ENCODE measurements at places on chromosomes 3 and 15.

- DNase-seq, result peak; percentile 11
Observed at GRCh38 chr15:58590926-58591325, 158.6 kb downstream of the ADAM10 start.

GRCh38 chr3:14319654-14320182, 82.7 kb upstream of the SLC6A6 start:
- DNase-seq, result peak; percentile 62

DNA sequence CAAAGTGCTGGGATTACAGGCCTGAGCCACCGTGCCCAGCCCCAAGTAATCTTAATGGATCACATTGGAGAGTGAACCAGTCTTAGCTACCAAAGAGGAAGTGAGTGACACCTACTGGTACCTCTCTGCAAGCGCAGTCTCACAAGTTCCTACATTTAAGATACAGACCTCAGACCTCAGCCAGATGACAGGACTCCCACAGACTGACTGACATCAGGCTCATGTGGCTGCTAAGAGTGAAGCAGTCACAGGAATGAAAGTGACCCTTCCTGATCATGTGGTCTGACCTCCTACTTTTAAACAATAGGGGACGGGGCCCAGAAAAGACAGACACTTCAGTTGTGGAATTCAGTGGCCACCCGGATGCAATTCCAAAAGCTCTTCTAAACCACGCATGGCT, 36.3 kb upstream of the GNB5 start:
- peak; percentile 66 for DNase-seq

DNA sequence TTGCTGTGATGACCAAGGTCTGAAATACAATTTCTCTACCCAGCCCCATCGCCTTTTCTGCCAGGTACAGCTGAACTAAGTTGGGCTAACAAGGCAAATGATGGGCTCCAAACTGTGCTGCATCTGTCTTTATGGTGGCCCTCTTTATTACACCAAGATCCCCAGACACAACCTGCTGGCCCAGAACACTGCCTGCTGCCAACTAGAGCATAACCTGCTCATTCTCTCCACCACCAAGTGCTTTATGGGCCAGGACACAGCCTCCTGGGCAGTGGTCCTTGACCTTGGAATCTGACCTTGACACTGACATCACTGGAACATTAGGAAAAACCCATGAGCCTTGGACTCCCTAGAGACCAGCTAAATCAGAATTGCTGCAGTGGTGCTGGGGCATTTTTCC, 3.3 kb downstream of the LINS1 start:
- no peak for DNase-seq

GRCh38 chr3:195212749-195213375, 58.1 kb downstream of the XXYLT1 start:
- DNase-seq, result no peak

GRCh38 chr3:123405021-123405420, 43.9 kb downstream of the ADCY5 start:
- peak; percentile 68 for DNase-seq

DNA sequence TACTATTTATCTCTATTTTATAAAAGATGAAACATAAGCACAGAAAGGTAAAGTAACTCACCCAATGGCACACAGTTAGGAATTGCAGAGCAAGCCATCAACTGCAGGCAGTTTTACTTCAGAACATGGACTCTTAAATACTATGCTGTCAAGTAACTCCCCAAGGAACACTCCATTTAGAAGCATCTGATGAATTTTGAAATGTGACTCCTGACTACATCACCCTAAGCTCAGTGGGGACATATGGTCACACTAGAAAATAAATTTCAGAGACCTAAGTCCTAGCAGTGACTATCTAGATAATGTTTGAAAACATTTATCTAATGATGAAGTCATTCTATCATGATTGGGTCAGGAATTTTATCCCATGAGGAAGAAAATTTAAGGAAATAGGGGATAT, 272.8 kb upstream of the ARRDC4 start:
- DNase-seq, result peak; percentile 27

DNA sequence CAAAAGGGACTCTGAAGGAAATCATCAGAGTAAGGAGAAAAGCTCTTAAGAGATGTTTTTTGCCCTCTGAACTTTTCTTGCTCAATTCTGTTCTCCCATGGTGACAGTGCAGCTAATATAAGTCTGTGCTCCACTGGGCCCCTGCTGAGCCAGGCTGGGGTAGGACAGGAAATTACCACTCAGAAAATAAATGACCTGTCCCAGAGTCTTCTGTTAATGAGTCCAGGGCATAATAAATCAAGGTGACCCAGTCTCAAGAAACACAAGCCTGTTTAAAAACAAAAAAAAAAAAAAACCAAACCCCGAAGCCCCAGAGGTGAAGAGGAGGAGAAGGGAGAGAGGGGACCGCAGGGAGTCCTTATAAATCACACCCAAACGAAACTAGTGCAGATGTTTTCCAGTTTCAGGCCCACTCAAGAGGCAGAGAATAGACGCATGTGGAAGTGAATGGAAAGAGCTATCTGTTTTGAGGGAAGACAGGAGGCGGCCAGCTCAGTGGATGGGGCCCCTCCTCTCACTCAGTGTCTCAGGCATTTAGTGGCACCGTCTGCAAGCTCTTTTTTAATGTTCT, 59.8 kb upstream of the BOC start:
- peak; percentile 16 for DNase-seq

DNA sequence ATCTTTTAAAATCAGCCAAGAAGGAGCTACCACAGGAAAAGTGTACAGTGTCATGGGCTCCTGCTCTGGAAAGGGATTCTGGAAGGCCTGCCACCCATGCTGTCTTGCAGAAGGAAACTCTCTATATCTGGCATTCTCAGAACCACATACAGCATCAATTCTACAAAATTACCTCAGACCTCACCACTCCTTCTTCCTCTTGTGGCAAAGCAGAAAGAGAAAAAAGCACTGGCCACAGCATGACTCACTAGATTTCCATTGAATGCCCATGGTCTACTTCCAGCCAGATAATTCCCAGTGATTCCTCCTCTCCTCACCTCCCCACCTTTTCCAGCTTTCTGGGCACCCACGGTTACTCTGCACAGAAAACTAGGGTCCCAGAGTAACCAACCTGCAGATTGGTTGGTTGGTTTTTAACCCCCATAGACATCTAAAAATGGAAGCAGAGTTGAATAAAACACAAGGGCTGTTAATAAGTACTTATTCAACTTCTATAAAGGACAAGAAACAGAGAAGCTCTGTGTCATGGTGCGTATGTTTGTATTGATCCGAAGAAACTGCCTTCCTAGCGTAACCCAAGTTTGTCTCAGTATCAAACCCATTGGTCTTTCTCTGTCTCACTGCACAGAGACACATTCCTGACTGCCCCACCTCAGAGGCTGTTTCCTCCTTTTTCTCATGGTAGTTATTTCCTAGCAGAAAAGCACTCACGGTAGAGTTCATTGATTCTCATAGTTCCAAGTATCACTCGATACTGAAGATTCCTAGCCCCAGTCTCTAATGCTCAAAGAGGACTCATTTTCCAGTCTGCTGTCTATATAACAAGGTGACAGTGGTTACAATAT, 67.7 kb downstream of the LDHAL6B start:
- no peak for DNase-seq

DNA sequence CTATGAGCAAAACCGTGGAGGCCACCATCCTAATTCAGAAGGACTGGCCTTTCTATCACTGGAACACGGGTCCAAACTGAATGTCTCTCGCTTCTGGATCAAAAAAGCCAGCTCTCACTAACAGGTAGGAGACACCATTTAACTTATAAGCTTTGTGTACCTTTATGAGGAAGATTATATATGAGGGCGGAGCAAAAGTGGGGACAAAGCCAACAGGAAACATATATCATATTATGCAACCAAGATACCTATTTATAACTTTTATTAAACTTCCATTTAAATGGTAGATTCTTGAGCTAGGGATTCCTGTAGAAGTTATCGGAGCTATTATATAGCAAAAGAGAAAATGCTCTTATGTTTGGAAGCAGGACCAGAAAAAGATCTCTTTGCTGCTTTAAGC, 78.4 kb downstream of the IGF2BP2 start:
- DNase-seq, result no peak

- DNase-seq, result no peak
Observed at GRCh38 chr3:158974904-158975303, 173.1 kb downstream of the MFSD1 start.

- no peak for DNase-seq
Observed at GRCh38 chr15:57091636-57092035, 173.2 kb downstream of the TCF12 start.

GRCh38 chr3:8320711-8321458, 180.7 kb upstream of the LMCD1 start:
- no peak for DNase-seq

DNA sequence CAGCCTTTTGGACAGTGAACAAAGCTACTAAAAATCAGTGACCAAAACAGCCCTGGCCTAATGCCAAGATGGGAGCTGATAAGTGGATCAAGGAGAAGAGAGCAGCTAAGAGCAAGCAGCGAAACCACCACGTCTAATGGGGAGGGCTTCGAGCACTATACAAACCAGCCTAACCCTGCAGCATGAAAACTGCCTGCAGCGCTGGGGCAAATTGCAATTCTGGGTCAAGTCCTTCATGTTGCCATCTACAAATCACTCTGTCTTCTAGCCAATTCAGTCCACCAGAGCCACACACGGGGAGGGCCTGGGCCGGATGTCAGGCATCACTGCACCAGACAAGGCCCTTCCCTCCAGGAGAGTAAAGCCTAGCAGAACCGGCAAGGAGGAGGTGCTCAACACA, 30.5 kb upstream of the SPATA12 start:
- no peak for DNase-seq

GRCh38 chr3:61765157-61765876, 203.9 kb downstream of the PTPRG start:
- DNase-seq, result no peak

DNA sequence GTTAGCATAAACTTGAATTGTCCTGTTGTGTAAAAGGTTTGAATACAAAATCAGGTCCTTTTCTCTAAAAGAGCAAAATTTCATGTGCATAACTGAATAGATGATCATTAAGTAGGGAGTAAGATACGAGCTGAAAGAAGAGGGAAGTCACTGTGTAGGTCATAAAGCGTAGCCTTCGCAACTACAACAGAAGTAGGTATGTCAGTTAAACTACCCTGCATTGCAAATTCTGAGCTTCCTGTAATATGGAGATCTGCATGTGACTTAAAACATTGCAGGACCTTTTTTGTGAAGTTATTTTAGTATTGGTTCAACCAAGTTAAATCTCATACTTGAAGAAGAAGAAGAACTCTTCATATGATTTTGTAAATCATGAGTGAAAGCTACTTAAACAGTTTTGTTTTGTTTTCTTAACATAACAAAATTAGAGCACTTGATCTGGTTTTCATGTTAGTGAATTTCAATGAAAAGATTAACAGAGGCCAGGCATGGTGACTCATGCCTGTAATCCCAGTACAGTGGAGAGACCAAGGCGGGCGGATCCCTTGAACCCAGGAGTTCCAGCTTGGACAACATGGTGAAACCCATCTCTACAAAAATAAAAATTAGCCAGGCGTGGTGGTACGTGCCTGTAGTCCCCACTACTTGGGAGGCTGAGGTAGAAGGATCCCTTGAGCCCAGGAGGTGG, 26.4 kb downstream of the ARMC8 start:
- no peak for DNase-seq

- DNase-seq, result no peak
Observed at GRCh38 chr3:38117748-38118420, 19.0 kb downstream of the ACAA1 start.

DNA sequence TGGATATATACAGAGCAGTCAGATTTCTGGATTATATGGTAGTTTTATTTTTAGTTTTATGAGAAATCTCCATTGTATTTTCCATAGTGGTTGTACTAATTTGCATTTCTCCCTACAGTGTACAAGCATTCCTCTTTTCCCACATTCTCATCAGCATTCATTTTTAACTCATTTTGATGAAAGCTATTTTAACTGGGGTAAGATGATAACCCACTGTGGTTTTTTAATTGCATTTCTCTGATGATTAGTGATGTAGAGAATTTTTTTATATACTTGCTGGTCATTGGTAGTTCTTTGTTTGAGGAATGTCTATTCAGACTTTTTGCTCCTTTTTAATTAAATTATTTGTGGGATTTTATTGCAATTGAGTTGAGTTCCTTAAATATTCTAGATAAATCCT, 903.6 kb downstream of the DIPK2A start:
- no peak for DNase-seq

GRCh38 chr3:48505146-48505545, 1.2 kb upstream of the SHISA5 start:
- DNase-seq, result no peak

DNA sequence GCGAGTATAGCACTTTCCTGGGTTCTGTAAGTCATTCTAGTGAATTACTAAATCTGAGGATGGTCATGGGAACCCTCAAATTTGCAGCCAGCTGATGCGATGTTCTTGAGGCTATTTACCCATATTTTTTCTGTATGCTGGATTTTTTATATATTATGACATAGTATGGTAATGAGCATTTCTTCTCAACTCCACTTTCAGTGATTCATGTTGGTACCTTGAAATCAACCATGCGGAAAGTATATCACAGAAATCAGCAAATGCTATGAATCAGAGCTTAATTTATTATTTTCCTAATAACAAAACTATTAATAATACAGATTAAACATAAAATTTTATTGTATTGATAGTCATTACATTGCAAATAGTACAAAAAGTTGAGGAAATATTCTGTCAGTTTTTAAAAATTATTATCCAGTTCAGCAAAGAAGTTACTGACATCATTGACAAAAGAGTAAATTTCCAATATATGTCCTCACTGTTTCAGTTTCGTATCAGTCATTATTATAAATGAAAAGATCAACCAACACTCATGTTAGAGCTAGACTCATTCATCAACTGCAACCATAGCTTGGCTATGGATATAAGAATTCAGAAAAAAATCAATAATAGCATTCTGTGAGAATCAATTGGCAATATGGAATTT, 164.3 kb upstream of the SETMAR start:
- DNase-seq, result no peak

- no peak for DNase-seq
Observed at GRCh38 chr3:59440285-59441028, 390.6 kb upstream of the CFAP20DC start.

DNA sequence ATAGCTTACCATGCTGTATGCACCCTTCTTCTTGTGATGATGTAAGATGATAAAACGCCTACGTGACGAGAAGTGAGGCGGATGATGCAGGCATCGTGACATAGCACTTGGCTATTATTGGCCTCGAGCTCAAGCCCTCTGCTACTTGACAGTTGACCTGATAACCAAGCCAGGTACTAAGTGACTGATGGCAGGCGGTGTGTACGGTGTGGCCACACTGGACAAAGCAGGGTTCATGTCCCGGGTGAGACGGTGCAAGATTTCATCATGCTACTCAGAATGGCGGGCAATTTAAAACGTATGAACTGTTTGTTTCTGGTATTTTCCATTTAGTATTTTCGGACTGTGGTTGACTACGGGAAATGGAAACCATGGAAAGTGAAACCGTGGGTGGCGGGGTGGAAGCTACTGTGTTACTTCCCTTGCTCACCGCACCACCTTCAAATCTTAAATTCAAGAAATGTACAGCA, 57.7 kb downstream of the SLC12A8 start:
- no peak for DNase-seq

Measured in NCI-H2171 treated with DMSO at 0.1 percent for 48 hours (cell line).